ENCODE measurements at places on chromosomes 1 and 21. TPM values are rescaled to one million over a fixed set of nuclear protein-coding genes. Genes with fewer than 3 reads are reported as not detected.

RCSD1 gene
- not detected for polyA plus RNA-seq

LDLRAD2 gene
- polyA plus RNA-seq, result not detected

PPIAL4G gene
- polyA plus RNA-seq, result not detected

PRPF38A gene
- polyA plus RNA-seq, result 14.2 TPM

GRCh38 chr21:34838956-34839820 lies 170.4 kb downstream of the CLIC6 start:
- no peak for DNase-seq

DNA sequence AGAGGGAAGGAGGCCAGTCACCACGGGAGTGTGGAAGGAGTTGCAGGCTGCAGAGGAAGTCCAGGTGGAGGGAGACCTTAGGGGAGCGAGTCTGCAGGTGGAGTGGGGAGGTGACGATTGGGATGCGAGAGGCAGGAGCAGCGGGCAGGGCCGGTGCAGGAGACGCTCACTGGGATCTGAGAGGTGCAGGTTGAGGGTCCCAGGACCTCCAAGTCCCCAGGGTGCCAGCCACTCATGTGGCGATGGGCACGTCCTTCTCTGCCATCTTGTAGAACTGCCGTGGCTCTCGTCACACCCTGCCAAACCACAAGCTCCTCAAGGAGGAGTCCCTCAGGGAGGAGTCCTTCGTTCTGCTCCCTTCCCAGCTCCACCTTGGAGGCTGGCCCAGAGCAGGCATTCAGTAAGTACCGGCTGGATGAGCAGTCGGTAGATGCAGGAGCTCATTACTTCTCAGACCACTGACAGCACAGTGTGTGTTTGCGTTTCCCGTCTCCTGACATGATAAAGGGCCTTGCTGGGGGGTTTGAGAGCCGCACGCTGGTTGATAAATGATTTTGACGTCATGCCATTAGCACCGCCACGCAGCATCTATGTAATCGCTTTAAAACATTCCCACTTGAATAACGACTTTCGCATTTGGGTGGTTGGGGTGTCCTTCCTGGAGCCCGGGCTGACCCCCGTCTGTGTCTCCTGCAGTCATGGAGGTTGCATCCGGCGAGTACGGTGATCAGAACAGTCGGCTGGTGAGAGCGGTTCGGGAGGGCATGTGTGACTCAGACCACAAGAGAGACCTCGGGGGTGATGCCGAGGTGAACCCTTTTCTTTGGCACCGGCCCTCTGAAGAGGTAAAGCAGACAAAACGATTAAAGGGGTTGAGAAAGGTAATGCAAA lies 27.8 kb downstream of the TFF3 start:
- no peak for DNase-seq

- no peak for DNase-seq
Measured at GRCh38 chr1:90671741-90672140, 45.4 kb downstream of the BARHL2 start.

DNA sequence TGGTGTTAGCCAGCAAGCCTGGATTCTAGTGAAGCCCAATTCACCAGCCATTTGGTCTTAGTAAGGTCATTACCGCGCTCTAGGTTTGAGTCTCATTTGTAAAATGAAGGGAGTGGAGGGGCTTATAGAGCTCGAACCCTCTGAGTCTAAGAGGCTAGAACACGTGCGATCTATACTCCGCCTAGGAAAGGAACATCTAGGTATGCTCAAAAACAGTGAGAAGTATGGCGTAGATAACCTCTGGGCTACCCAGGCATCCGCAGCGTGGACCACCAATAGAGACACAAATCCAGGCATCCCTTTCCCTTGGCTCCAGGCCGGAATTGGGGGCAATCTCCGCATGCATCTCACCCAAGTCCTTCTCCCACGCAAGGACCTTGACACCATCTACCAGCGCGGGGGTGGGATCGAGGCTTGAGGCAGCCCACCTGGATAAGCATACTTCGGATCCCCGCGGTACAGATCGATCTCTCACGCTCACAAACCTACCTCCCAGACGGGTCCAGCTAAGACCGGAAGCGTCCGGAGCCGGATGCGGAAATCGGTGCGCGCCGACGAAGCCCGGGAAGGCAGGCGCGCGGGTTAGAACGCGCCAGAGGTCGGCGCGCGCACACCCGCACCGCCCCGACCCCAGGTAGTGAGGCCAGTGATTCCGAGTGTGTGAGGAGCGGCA lies at the start of gene METTL25B:
TSS of gene METTL25B (plus strand) at position 544 of the 673 bp plus-strand sequence. CDS start 636 bp downstream, outside the sequence.
- no peak for DNase-seq

- no peak for DNase-seq
Measured at GRCh38 chr1:24855474-24855873, 74.6 kb downstream of the RUNX3 start.

GRCh38 chr1:218874801-218875400 lies 298.8 kb upstream of the LYPLAL1 start:
- DNase-seq, result no peak

DNA sequence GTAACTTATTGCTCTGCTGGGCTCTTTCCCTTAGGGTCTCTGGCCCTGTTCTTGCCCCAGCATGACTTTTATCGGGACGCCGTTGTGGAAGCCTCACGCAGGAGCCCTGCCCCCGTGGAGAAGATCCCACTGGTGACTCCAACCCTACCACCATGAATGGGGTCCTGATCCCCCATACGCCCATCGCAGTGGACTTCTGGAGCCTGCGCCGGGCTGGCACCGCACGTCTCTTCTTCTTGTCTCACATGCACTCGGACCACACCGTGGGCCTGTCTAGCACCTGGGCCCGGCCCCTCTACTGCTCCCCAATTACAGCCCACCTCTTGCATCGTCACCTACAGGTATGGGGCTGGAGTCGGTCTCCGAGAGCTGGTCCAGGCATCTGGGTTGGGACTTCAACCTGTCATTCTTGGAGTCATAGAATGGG lies 322 bp downstream of the DCLRE1B start:
- DNase-seq, result no peak

DNA sequence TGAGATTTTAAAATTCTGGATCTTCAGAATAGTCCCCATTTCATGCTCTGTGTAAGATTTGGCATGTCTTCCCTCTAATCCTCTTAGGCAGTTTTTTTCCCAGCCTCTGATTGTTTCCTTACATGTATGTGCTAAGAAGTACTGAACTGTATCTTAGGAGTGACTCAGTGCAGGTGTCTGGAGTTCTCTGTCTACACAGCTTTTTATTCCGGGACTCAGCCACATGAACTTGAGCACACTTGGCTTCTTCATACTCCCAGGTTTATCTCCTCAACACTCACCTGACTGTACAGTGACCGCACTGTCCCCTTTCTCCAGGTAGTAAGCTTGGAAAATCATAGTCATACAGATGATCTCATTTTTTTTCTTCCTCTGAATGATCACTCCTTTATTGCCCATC lies 50.7 kb downstream of the SYT14 start:
- DNase-seq, result no peak

DNA sequence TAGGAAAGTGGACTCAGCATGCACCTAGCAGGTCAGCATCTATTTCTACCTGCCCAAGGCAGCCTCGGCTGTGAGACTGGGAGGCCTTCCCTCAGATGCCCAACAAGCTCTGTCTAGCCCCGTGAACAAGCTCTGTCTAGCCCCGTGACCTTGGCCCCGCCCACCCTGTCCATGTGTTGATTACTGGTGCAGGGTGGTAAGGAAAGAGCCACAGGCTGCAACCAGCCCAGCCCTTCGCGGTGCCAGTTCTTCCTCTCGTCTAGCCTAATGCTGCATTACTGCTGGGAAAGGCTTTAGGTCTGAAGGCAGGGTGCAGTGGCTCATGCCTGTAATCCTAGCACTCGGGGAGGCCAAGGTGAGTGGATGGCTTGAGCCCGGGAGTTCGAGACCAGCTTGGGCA lies 2.2 kb downstream of the GPR153 start:
- DNase-seq, result no peak

GRCh38 chr1:206804156-206804737 lies 32.0 kb upstream of the IL10 start:
- DNase-seq, result no peak

DNA sequence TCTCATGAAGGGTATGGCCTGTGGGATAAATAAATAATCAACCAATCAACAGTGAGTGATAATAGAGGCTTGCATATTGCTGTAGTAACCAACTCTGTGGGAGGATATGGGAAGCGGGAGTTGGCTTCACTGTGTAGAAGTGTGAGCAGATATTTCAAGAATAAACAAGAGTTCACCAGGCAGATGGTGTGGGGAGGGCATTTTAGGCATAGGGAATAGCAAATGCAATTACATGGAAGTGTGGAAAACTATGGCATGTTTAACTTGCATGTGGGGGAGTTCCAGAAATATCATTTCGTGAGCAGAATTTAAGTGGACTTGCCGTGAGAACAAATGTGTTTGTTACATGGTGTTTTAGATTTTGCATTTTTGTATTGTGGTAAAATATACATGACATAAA lies 95.2 kb downstream of the SPATA46 start:
- no peak for DNase-seq

DNA sequence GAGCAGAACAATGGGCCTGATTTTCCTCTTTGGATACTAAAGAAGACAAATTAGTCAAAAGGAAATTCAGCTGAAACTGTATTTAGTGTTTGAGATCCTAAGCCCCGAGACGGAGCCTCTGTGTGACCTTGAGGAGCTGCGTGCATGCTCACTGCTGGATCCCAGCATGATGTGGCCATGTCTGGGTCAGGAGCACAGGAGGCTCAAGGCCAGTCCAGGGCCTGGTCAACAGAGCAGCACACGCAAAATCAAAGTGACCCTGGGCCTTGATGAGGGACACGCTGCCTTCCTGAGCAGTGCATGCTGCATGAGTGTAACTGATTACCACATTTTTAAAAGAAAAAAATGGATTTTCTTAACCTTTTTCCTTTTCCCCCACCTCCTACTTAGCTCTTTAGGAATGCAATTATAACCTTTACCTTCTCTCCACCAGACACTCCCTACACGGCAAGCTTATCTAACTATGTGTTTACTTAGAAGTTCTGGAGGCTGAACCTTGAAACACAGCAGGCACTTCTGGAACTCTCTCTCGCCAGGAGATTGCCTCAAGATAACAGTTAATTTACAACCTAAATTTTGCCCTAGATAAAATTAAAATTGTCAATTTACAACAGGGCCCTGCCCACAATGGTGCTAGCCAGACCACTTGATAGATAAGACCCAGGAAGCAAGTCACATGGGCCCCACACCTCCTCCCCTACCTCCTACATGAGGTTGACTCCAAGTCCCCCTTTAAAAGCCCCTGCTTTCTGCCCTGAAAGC lies 144.6 kb downstream of the LRIG2 start:
- DNase-seq, result no peak

GRCh38 chr1:110524311-110525248 lies 5.6 kb upstream of the KCNA10 start:
- no peak for DNase-seq

DNA sequence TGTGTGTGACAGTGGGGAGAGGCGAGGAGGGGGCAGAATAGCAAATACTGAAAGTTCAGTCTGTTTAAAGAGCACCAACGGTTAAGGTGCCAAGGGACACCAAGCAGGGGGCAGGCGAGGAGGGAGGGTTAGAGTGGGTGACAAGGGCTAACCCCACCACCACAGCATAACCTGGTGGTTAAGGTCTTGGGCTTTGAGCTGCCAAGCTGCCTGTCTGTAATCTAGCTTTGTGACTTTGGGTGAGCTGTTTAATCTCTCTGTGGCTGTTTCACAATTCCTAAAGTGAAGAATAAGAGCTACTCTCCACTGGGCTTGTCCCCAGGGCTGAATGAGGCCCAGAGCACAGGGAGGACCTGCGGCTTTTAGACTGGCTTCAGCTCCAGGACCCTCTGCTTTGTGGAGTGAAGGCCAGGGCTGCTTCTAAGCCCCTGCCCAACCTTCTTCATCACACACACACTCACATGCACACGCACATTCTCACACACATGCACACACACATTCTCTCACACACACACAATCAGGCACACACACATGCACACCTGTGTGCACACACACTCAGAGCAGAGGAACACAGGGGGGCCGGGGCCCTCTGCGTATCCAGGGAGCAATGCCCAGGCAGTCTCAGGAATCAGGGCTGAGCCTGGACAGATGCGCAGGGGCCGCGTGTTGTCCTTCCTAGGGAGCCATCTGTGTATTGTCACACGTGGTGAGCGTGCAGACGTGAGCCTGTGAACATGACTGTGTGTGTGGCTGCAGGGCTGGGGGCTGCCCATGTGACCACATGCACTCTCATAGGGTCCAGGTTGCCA lies 101.6 kb upstream of the TARDBP start:
- DNase-seq, result no peak

Measured in BJ (cell line).